ENCODE measurements at places on chromosomes 1 and 21.

DNA sequence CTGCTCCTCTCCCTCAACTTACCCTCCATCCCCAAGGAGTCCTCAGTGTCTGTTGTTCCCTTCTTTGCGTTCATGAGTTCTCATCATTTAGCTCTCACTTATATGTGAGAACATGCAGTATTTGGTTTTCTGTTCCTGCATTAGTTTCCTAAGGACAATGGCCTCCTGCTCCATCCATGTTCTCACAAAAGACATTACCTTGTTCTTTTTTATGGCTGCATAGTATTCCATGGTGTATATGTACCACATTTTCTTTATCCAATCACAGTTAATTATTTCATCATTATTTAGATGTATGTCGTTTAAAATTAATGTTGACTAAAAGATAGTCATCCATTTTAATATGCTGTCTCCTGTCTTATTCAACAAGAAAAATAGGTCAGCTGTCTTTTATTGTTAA lies 134.1 kb downstream of the CRB1 start:
- no peak for DNase-seq

- peak; percentile 71 for DNase-seq
Observed at GRCh38 chr1:2025491-2025981, 6.4 kb downstream of the GABRD start.

- DNase-seq, result no peak
Observed at GRCh38 chr1:43302721-43303470, 2.1 kb downstream of the TIE1 start.

DNA sequence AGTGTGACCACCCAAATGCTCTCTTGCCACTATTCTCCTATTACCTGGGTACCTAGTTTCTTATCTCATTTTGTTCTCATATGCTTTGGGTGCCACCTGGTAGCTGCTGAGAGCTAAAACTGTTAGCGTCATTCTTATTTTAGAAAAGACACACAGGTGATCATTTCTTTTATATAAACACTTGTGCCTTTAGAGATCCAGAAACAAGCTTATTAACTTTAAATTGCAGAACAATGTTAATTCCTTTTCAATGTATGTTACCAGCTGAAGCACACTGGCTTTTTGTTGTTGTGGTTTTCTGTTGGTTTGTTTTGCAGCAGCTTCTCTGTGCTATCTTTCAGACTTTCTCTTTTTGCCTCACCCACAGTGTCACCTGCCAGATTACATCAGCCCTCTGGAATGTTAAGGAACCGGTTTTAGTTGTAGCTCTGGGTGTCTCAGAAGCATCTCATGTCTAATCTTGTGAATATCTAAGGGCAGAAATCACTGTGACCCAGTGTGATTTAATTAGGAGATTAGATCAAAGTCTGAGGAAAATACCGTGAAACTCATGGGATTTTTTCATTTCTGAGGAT lies 43.4 kb upstream of the SLC19A2 start:
- DNase-seq, result no peak

DNA sequence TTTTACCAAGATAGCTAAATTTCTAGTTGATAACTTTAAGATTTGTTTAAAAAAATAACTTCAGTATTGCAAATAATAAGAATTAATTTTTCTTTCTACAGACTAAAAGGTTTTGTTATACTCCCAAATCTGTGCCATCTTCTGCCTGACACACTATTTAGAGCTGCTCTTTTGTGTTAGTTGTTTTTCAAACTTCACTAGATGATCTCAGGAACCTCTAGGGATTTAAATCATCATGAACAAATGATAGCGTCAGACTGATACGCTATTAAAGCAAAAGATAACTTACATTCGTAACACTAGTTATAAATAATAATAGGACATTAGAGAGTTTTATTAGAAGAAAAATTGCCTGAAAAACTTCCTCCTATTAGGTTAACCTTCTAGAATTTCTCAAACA lies 243.1 kb upstream of the CXADR start:
- no peak for DNase-seq

DNA sequence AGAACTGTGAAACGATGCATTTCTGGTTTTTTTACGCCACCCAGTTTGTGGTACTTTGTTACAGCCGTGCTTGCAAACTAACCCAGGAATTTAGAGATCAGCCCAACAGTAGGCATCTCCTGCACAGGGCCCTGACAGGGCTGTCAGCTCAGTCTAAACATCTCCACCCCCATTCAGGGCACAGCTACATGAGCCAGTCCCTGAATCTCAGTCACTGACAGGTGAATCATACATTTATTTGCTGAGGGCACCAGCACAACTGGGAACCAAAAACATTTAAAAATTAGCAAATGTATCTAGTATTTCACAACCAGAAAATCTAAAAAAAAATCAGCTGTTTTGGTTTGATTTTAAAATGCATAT lies 30.7 kb downstream of the PRDX6 start:
- no peak for DNase-seq

GRCh38 chr1:161382214-161383019 lies 14.7 kb upstream of the CFAP126 start:
- no peak for DNase-seq

GRCh38 chr1:38095454-38095931 lies 48.9 kb upstream of the POU3F1 start:
- no peak for DNase-seq

GRCh38 chr1:104212239-104212638 lies 462.5 kb downstream of the AMY1C start:
- DNase-seq, result no peak

DNA sequence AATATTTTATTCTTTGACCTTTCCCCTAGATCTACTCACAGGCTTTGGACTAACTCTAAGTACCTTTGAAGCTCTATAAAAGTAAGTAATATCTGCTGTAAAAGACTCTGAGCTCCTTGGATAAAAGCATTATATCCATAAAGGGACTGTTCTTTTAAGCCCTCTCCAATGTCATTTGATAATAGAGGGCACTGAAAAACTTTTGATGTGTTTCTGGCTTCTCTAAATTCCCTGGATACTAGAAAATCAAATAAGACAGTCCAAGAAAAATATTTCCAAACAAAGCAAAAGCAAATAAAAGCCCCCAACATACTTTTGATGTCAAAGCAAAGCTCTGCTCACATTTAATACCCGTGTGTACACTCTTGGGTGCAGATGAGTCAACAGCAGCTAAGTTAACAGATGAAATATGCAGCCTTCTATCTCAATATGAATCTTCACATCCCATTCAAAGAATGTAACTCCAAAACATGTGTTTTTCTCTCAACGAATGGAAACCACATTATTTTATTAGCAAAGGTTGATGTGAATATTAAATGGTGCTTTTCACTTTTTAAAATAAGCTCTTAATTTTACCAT lies 230.3 kb downstream of the CENPF start:
- no peak for DNase-seq

DNA sequence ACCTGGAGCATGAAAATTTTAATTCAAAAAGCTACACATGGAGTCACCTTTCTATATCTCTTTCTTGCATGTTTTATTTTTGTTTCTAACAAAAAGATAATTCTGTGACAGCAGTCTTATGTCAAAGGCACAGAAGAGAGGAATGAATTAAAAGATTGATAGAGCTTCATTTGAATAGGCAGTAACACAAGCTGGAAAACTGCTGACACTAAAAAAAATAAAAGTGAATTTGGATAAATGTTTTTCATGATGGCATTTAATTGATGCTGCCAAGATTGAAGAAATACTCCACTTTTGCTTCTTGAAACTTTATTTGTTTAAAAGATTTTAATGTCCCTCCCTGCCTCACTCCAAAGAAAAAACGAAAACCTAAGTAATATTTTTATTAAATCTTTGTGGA lies 887.4 kb downstream of the PLA2G4A start:
- DNase-seq, result no peak

DNA sequence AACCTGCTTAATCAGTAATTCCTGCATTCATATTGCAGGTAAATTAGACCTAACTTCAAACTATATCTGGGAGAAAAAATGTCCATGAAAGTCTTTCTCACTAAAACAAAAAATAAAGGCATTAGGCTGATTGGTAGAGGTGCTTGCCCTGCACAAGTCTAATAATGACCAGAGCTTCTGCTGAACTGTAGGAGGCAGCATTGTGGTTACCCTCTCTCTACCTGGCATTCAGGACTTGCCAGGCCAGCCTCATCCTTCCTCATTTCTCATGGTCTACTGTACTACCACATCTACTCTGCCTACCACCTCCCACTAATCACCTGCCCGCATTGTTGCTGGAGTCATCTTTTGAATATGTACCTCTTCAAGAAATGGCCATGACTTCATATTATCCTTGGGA lies 60.8 kb upstream of the KRTAP11-1 start:
- no peak for DNase-seq

GRCh38 chr21:41010101-41010435 lies 157.9 kb upstream of the BACE2 start:
- no peak for DNase-seq

- peak; percentile 42 for DNase-seq
Observed at GRCh38 chr1:205013683-205014367, 29.2 kb upstream of the CNTN2 start.

DNA sequence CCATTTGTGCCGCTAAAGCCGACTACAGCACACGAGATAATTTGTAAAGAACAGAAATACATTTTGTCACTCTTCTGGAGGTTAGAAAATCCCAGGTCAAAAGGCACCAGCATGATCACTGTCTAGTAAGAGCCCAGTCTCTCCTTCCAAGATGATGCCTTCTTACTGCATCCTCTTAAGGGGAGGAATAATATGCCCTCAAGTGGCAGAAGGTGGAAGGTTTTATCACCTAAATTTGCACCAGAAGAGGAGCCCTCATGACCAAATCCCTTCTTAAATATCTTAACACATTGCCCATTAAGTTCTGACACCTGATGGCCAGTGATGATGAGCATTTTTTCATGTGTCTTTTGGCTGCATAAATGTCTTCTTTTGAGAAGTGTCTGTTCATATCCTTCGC lies 326.7 kb upstream of the RGS18 start:
- no peak for DNase-seq

- no peak for DNase-seq
Observed at GRCh38 chr1:15420853-15421465, 11.3 kb downstream of the EFHD2 start.

- peak; percentile 70 for DNase-seq
Observed at GRCh38 chr1:2314273-2314802, 77.0 kb downstream of the MORN1 start.

All from heart left ventricle (tissue), 16 donors.